ENCODE measurements at places on chromosomes 5 and 9.

DNA sequence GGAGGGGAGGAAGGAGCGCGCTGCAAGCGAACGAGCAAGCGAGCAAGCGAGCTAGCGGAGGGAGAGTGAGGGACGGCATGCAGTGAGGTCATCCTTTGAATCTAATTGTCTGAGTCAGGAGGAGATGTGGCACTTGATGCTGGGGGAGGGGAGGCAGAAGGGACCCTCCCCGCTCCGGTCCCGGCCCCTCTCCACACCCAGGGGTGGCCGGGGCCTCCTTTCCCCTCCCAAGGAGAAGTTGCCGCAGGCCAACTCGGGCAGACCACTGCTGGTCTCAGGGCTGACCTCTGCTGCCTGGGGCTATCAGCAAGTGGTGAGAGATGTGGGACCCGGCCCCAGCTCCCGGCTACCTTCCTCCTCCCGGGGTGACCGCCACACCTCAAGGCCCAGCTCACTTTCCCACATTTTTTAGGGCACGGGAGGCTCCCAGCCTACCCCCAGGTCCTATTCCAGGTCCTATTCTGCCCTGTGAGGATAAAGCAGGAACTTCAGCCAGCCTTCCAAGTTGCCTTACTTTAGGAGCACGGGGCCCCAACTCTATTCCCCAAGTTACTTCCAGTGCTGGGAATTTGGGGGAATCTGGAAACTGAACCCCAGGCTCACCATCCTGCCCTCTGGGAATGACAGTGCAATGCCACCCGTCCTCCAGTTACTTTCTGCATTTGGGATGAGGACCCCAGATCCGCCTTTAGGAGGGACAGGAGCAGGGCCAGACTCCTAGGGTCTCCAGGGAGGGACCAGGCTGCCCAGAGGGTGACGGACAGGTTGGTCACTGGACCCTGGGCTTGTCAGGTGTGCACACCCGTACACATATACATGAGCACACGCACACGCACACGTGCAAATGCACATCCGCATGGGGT lies 11.1 kb downstream of the CNTFR start:
- no peak for DNase-seq

DNA sequence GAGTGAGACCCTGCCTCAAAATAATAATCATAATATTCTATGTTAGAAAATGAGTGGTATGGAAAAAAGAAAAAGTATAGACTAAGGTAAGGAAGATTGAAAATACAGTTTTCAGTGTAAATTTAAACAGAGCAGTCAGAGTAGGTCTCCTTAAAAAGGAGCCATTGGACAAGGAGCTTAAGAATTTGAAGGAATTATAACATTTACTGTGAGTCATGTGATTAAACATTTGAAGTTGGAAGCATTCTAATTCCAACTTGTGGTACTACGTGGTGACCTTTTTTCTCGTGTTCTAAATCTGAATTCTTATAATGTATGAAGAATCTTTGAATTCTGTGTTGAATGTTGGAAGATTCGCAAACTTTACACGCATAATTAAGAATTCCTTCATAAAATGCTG lies 39.3 kb upstream of the TMEM171 start:
- DNase-seq = no peak

GRCh38 chr5:77638763-77639671 lies 504 bp upstream of the OTP start:
- DNase-seq = no peak

DNA sequence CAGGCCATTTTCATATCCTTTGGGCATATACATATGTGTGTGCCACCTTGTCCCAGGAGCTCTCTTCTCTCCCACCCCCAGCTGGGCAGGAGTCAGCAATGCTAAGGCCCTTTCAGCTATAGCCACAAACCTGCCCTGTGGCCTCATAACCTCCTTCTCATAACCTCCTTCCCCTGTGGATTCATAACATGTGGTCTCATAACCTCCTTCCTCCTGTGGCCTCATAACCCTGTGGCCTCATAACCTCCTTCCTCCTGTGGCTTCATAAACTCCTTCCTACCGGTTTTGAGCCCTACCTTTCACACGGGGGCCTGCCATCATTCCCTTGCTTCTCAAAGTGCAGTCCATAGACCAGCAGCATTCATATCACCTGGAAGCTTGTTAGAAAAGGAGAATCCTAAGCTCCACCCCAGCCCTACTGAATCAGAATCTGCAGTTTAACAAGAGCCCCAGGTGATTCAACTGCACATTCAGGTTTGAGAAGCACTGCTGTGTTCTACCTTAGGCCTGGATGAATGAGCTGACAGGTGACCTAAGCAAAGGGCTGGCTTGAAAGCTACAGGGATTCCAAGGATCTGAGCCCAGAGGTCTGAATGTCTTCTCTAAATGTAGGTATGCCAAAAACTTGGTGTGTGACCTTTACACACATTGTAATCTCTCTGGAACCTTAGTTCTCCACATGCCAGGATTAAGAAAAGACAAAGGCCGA lies 41.9 kb upstream of the PLPP6 start:
- DNase-seq = no peak

DNA sequence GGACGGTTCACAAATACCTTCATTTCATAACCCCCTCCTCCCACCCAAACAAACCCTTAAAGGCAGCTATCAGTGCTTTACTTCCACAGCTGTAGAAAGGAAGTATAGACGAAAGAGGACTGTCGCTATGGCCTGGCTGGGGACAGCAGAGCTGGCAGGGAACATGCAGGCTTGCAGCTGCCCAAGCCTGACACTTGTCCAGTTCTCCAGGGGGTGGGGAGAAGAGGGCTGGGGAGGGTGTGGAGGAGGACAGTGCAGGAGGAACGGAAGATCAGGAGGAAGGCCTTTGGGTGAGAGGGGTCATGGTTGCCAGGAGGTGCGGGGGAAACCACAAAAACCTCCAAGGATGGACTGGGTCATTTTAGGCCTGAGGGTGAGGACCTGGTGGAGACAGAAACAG lies 25.9 kb downstream of the ARPC5L start:
- DNase-seq = no peak

DNA sequence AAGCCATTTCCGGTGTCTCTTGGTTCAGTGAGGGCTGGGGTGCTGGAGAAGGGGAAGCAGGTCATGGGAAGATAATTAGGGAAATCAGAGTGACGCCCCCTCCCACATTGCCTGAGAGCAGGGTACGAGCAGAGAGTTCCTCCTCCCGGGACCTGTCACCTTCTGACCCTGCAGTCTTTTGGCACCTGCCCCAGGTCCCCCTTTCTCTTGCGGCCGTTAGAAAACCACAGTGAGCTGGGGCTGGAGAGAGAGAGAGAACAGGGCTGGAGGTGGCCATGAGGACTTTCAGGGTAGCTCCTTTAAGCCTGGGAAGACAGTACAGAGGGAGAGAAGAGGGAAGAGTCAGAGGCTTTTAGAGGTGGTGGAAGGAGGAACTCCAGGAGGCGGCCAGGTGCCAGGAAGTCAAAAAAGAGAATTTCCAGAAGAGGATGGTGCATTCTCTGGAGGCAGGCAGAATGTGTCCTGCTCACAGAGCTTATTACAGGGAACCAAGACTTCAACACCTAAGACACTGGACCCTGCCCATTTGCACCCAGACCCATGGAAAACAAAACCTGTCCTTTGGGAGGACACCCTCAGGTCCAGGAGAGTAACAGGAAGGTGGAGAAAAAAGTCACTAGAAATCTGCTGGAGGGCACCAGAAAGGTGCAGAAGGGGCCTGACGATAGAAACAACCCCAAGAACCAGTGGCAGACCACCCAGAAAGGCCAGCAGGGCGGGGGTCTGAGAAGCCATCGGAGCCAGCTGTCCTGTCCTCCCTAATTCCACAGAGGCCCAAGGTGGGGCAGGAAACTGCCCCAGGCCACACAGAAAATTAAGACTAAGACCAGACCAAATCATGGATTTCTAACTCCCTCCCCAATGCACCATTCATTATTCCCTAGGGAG lies 6.5 kb upstream of the ACSL6 start:
- DNase-seq = peak; percentile 4

- peak; percentile 88 for DNase-seq
Measured at GRCh38 chr9:128127990-128128835, 684 bp upstream of the PTGES2 start.

- DNase-seq = no peak
Measured at GRCh38 chr5:116289276-116289675, 204.5 kb downstream of the COMMD10 start.

DNA sequence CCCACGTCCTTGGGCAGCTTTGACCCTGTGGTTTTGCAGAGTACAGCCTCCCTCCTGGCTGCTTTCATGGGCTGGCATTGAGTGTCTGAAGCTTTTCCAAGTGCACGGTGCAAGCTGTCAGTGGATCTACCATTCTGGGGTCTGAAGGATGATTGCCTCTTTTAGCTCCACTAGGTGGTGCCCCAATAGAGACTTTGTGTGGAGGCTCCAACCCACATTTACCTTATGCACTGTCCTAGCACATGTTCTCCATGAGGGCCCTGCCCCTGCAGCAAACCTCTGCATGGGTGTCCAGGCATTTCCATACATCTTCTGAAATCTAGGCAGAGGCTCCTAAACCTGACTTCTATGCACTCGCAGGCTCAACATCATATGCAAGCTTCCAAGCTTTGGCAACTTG lies 644.2 kb upstream of the CDH9 start:
- DNase-seq = no peak

DNA sequence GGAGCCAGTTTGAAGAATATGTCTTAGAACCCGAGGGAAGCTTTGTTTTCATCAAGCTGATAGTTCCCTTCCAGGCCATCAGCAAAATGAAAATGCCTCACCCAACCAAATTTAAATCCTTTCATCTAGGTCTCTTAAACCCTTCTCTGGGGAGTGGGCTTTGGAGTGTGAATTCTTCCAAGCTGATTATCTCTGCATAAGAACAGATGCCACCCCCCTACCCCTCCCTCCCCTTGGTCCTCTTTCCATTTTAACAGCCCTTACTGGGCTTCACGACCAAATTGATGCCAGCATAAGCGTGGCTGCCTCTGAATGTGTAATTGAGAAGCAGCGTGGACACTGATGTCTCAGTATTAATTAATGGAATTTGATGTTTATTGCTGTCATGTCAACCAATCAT lies 509.7 kb upstream of the CLINT1 start:
- no peak for DNase-seq

DNA sequence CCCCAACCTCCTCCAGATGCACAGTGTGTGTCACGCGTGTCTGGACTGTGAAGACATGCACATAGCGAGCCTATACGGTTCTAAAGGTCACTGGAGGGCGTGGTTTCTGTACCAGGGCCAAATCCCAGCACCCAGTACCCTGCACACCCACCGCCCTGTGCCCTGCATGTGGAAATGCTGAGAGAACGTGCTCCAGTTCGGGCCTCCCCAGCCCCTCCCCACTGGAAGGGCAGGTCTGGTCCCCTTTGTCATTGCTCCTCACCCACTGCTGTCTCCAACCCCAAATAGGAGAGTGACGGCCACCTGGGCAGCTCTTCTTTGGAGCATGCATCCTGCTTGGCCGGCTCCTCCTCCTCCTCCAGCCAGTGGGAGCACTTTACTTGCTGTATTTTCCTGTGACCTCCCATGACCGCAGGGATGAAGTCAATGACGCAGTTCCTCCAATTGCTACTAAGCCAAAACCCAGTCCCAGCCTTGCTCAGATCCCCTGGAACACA lies 116.7 kb downstream of the WNK2 start:
- DNase-seq = no peak

- DNase-seq = peak; percentile 85
Measured at GRCh38 chr5:147688656-147689356, 93.7 kb downstream of the JAKMIP2 start.

GRCh38 chr9:12930906-12931305 lies 156.1 kb downstream of the LURAP1L start:
- no peak for DNase-seq

GRCh38 chr5:101424530-101425175 lies 521.6 kb upstream of the ST8SIA4 start:
- no peak for DNase-seq

DNA sequence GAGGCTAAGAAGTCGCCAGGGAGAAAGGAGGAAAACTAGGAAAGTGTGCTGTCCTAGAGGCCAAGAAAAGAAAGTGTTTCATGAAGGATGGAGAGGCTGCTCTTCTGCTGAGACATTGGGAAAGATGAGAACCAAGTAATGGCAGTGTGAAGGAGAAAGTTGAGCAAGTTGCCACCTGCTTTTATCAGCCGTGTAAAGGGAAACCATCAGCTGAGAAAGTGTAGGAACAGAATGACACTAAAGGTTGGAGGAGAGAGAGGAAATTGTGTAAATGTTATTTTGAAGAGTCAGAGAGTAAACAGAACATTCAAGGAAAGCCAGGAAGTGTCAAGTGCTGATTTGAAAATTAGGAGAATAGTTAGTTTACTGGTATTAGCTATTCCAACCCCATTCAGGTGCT lies 125.0 kb downstream of the CEMIP2 start:
- no peak for DNase-seq

- DNase-seq = no peak
Measured at GRCh38 chr9:18881758-18882157, 151.3 kb downstream of the SAXO1 start.

DNA sequence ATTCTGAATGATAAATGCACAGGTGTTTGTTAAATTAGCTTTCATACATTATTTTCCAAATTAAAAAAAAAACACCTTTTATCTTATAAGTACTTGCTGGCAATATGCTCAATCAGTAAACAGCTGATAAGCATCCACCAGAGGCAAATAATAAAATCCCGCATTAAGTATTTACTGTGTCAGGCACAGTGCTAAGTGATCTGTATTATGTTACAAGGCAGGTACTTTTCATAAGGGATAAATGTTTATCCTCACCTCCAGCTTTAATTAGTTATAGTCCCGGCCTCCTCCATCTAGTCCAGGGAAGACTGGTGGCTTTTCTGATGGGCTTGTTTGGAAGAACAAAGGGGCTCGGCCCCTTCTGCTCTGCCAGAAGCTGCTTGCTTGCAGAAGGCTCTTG lies 40.1 kb downstream of the PFDN1 start:
- DNase-seq = no peak

DNA sequence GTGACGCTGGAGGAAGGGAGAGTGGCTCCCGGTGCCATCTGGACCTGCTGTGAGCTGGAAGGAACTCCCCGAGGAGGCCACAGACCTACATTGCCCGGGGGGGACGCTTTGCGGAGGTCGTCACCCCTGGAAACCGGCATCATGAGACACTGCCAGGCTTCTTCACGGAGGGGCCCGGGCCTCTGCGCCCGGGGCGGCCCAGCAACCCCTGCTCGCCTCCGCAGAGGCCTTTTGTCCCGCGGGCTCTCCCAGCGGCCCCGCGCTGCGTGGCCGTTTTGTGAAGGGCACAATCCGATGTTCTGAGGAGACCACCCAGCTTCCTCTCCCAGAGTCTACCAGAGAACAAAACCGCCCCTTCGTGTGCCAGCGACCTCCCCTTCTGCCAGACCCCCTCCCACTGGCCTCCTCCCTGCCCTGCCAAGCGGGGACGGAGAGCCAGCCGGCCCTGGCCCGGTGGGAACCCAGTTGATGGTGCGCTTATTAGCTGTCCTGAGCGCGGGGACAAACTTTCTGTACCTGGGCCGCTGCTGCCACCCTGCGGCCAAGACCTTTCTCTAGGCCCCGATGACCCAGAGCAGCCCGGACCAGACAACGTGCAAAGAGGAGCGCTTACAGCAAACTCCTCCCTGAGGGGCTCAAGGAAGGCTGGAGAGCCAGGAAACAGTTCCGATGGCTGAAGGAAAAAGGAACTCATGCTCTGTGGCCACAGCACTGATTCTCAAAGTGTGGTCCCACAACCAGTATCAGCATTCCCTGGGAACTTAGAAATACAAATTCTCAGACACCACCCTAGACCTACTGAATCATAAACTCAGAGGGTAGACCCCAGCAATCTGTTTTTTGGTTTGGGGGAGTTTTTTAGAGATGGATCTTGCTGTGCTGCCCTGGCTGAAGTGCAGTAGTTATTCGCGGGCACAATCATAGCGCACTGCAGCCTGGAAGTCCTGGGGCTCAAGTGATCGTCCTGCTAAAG lies 86.7 kb downstream of the SLC1A3 start:
- peak; percentile 80 for DNase-seq

GRCh38 chr9:104743376-104743985 lies 4.0 kb upstream of the NIPSNAP3A start:
- no peak for DNase-seq
